ENCODE measurements at places on chromosomes 5 and 9. TPM values are rescaled to one million over a fixed set of nuclear protein-coding genes. Genes with fewer than 3 reads are reported as not detected.

The PTPN3 gene
- not detected for total RNA-seq

The ANKRD34B gene
- total RNA-seq, result 0.22 TPM

GRCh38 chr9:129262261-129262660 is 84.2 kb upstream of the IER5L start:
- no peak for DNase-seq

DNA sequence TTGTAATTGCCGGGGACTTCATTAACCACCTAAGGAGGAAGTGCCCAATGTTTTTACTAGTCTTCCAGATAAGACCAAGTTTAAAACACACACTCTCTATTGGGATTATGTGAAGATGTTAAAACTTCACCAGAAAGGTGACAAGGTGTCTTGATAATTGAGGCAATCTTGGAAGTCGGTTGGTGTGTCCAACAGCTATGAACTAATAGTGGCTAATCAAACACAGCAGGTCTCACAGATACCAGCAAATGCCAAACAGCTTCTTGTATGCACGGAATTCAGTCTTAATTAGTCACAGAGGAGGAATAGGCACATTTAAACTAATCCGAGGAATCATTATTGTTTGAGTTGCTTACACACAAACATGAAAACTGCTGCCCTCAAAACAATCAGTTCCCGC is 214.5 kb downstream of the SEC61B start:
- no peak for DNase-seq

- DNase-seq, result no peak
These were observed 148.1 kb downstream of the NPR3 start for GRCh38 chr5:32859211-32859641.

GRCh38 chr9:94900222-94901018 is 173.9 kb downstream of the AOPEP start:
- no peak for DNase-seq

DNA sequence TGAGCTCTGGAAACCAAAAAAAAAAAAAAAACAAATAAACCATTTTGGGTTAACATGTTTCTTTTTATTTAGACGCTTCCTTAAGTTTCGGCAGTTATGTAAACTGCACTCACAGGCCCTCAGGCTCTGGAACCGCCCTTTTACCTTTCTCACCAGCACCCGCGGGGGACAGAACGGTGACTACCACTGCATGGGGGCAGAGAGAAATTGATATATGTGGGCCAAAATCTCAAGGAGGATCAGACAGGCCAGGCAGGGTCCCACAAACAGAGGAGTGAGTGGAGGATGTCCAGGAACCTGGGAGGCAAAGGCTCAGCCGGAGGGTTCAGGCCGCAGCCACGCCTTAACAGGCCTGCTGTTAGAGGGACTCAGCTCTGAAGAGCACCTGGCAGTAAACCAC is 54.4 kb downstream of the IRX2 start:
- DNase-seq, result no peak

Measured in naive thymus-derived CD4-positive, alpha-beta T cell (primary cell).